ENCODE measurements at places on chromosomes 1 and 21.

GRCh38 chr21:41317458-41317857 is 857 bp downstream of the FAM3B start:
- DNase-seq = no peak

DNA sequence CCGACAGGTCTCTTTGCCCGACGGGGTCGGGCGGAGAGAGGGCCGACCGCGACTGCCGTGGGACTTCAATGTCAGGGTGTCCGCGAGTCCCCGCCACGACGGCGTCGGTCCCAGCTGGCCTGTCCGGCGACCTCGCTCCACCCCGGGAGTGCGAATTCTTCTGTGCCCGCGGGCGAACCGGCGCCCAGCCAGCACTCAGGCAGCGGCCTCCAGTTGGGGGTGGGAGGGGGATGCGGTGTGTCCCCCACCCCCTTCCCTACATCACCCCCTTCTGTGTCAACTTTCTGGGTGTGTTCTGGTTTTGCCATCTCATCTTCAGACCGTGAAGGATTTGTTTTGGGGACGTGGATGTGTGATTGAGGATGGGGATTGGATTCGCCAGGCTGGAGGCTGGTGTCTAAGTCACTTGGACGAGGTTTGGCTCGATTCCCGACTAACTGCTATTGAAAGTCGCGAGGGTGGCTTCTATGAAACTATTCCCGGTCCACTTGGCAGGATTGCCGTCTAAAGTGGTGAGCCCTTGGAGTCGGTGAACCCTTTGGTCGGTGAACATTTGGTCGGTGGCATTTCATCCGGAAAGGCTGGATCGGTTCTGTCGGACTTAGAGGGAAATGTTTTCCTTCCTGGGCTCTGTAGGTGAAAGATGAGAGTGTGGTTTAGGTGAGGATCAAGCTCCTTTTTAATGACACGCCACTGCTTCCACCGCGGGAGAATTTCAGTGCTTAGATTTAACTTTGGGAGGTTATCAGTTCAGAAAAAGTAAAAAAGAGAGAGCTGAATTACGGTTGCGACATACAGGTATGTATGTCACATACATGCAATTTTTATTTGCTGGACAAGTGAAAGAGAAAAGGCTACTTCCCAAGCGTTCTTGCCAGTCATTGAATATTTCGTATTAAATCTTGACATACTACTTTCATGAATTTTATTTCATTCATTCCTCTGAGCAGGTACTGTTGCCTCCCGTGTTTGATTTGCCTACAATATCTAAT is 771 bp downstream of the ABCD3 start:
- no peak for DNase-seq

DNA sequence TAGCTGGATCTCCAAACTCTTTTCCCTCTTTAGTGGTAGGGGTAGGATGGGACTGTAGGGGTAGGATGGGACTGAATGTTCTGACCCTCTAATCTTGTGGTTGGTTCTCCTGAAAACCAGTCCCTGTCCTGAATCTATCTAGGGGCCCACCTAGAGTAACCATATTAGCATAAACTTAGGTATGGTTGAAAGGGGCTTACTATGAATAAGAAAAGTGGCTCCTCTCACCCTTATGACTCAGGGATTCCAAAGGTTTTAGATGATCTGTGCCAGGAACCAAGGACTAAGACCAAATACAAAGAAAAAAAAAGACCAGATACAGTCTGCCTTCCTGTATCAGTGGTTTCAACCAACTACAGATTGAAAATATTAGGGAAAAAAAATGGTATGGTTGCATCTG is 28.9 kb downstream of the RNF2 start:
- DNase-seq = no peak

- no peak for DNase-seq
These were observed 53.5 kb upstream of the TRAPPC10 start for GRCh38 chr21:43958364-43959158.

GRCh38 chr1:51945591-51945990 is 44.9 kb downstream of the RAB3B start:
- DNase-seq = no peak

DNA sequence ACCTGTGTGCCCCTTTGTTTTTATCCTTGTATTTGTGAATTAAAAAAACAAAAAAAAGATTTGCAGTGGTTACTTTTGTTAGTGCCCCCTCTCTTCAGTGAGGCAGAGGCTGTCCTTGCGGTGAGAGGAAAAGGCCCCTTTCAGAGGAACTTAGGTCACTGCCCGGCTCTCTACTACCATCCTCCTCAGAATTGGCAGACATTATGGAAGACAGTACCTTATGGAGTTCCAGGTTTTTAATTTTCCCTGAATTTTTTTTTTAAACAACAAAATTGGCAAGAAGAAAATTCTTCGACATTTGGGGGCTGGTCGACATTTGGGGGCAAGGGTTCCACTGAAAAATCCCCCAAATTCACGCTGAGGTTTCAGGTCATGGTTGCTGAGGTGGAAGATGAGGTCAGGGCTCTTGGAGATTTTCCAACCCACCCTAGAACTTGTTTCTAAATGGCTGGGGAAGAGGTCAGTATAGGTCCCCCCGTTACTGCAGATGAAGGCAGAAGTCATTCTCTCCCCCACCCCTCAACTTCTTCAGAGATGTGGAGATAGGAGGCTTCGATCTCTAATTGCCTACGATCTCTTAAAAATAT is 5.3 kb downstream of the RXFP4 start:
- DNase-seq = no peak

DNA sequence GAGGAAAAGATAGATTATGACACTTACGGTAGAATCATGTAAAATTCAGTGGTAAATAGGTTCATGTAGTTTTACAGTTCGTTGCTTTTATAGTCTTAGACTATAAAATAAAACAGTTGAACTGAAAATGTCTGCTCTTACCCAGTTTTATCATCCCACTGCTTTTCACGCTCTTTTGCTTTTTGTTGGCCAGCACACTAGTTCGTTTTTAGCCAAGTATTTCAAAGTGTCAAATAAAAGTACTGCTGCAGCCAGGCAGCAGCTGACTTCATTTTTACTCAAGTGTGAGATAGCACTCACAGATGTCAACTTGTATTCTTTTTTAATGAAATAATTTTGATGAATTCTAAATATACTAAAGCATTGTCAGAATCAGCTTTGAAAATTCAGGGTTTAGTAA is 18.5 kb upstream of the BTG3 start:
- no peak for DNase-seq

DNA sequence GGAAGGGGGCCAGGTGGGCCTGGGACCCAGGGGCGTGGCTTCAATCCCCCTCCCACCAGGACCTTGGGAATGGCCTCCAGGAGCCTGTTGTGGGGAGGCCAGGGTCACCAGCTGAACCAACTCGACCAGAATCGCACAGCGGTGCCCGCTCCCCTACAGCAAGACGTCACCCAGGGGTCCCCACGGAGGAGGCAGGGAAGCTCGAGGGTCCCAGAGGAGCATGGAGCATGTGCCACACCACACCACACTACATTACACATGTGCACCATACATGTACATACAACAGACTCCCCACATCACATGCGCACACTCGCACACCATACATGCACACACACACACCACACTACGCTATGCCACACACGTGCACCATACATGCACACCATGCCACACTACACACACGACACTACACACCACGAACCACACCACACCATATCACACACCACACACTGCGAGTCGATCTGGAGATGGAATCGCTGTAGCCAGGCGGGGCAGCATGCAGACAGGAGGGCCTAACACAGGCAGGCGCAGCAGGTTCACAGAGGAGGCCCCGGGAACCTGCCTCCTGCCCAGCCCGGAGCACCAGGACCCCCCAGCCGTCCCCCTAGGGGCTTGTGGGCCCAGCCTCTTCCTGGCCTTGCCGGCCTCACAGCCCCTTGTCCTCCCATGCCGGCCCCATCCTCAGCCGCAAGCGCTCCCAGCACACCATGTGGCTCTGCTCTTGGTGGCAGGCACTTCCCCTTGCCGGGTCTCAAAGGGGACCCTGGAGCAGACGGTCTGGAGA is 596 bp downstream of the ITGB2 start:
- DNase-seq = no peak

GRCh38 chr1:109091839-109092193 is 1.3 kb downstream of the TMEM167B start:
- DNase-seq = no peak

DNA sequence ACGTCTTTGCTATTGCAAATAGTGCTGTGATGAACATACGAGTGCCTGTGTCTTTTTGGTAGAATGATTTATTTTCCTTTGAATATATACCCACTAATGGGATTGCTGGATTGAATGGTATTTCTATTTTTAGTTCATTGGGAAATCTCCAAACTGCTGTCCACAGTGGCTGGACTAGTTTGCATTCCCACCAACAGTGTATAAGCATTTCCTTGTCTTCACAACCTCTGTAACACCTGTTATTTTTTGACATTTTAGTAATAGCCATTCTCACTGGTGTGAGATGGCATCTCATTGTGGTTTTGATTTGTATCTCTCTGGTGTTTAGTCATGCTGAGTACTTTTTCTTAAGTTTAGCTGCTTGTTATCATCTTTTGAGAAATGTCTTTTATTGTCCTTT is 215.0 kb downstream of the FMN2 start:
- no peak for DNase-seq

DNA sequence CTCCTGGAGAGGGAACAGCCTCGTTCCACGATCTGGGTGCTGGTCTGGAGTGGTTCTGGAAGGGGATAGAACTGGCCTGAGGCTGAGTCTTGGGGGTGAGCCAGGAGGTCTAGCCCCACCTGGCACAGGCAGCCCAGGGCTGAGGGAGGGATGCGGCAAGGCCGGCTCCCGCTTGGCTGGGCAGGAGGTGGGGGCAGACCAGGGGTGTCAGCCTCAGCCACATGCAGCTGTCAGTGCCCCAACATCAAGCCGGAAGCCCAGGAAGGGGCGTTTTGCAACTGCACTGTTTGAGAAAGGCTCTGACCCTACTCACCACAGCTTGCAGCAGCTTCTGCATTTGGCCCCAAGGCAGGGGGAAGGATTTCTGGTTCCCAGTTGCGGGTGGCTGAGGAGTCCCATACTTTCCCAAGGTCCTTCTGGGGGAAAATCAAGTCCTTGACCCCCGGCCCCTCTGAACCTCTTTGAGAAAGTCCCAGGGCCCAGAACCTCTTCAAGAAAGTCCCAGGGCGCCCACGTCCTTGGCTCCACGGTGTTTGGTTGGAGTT is 2.0 kb downstream of the EFHD2 start:
- DNase-seq = no peak

DNA sequence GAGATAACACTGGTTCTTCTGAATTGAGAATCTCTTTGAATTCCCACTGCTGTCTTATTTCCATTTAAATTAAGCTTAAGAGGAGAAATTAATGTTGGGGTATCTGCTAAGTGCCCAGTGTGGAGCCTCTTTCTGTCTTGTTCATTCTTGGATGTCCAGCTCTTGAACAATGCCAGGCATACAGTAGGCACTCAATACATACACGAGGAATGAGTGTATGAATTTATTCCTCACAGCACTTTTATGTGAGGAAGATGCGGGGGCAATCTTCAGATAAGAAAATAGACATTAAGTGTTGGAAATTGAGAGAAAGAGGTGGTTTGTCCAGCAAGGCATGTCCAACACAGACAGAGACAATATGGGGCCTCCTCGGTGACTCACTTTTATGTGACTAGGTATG is 11.8 kb upstream of the ATF3 start:
- DNase-seq = no peak

DNA sequence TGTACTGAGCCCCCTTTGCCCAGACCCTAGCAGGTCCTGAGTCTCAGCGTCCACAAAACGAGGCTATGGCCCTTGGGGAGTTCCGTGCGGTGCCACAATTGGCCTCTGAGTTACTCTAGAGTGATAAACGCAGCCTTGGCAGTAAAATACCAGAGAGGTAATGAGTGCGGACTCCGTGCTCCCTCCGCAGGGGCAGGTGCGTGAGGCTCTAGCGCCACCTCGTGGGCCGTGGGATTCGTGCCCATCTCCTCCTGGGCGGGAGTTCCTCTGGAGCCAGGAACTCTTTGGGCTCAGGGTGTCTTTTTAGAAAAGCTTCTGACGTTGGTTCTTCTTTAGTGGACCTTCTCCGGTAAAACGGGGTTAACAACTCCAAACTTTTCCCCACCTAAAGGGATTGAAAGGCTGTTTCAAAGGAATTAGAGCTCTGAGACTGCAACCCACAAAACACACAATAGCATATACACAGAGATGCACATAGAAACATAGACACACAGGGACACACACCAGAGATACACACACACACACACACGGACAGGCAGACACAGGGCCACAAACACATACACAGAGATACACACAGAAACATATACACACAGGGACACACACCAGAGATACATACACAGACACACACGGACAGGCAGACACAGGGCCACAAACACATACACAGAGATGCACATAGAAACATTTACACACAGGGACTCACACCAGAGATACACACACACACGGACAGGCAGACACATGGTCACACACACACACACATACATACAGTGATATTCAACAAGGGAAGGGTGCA is 99.4 kb downstream of the KCNJ15 start:
- peak; percentile 69 for DNase-seq

GRCh38 chr1:31027693-31028526 is 37.6 kb downstream of the PUM1 start:
- no peak for DNase-seq

DNA sequence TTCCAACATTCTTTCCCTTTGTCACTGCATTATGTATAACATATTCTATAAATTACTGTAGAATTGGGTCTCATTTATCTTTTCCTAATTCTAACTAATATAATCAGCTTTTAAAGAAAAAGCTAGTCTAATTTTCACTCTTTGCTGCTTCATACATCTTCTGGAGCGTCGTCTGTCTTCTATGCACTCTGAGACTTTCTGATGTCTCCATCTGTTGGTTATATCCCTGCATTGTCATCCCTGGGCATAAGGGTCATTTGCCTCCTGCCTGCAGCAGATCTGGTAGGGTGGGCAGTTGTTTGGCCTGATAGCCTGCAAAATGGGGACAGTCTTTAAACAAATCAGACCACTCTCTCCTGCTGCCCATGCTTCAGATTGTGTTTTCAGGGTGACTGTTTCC is 40.8 kb upstream of the DYNLT5 start:
- no peak for DNase-seq

DNA sequence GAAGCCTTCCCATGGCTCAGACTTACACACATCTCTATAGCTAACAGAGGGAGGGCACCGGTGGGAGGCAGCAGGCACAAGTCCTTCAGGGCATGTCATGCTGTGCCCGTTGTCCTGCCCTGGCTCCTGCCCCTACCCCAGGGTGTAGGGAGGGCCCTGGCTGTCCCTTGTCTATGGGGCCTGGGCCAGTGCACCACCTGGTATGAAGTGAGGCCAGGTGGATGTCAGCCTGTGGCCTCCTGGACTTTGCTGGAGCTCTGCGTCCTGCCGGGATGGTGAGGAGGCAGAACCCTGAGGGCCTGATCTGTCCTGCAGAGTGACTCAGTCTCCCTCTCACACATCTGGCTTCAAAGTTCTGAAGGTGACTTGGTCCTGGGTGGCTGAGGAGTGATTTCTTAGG is 47.3 kb upstream of the GPR37L1 start:
- DNase-seq = no peak

- no peak for DNase-seq
These were observed 46.4 kb upstream of the CR2 start for GRCh38 chr1:207407655-207408260.
